ENCODE measurements at places on chromosomes 11 and 22. TPM values are rescaled to one million over a fixed set of nuclear protein-coding genes. Genes with fewer than 3 reads are reported as not detected.
A peak's percentile ranks its signal among the peaks of the same experiment; 100 is the strongest.

The ELFN2 gene
- total RNA-seq, result 0.46 TPM

The SAA1 gene
- total RNA-seq, result not detected

The LDHAL6A gene
- total RNA-seq, result not detected

The SCGB1C1 gene
- not detected for total RNA-seq

The XKR3 gene
- not detected for total RNA-seq

DNA sequence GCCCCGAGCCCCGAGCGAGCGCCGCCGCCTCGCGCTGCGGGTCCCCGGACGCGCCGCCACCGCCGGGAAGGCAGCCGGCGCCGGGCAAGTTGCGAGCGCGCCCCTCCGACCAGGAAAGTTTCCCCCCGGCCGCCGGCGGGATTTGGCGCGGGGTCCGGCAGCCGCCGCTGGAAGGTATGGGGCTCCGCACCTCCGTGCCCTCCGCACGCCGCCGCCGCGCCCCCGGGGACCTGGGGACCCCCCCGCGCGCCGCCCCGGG, 281 bp downstream of the TSPAN18 start:
- DNase-seq, result peak; percentile 73
- H3K4me1 ChIP-seq, result no peaks in the 10 kb centered on the region
- H3K4me3 ChIP-seq, result peak overlapping the region; percentile 80
- H3K27ac ChIP-seq, result peak overlapping the region; percentile 77

DNA sequence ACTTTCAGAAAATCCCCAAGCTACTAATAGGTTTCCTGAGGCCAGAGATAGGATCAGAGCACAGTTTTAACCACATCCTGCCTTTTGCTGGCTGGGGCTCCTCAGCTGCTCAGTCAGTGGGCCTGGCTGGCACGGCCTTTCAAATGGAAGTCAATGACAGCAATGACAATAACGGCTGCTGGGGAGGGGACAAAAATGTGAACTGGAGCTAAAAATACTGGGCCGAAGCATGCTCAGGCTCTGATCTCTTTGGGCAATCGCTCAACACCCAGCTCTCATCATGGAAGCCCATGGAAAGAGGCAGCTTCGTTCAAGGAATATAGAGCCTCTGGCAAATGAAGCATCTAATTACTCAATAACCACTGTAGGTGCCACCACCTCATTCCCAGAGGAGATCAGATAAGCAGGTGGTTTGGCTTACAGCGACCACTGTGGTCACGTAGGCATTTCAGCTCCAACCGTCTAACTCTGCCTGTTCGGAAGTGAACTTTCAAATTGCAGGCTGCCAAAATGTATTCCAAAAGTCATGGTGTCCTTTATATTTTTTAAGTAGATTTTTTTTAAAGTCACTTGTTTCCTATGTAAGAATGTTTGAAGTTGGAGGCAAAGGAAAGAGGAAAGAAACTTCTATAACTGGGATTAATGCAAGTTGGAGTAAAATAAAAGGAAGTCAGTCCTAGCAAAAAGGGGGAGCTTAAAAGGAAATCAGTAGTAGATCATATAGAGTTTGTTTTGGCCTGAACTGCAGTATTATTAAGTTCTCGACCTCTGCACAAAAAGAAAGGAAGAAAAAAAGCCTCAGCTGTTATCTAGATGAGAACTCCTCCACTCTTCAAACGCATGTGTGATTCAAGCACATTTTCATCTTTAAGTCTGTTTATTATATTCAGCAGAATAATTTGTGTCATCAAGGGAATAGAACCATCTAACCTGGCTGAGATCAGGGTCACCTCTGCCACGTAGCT, 14.1 kb downstream of the WT1 start:
- peaks cover 50% of the 10 kb centered on the region for H3K27me3 ChIP-seq
- H3K27ac ChIP-seq, result no peak overlapping the region
- H3K4me3 ChIP-seq, result no peak overlapping the region
- H3K4me1 ChIP-seq, result no peaks in the 10 kb centered on the region
- DNase-seq, result peak; percentile 42
- H3K36me3 ChIP-seq, result no peaks in the 10 kb centered on the region

GRCh38 chr11:23564370-23564769, 704.1 kb upstream of the CCDC179 start:
- no peaks in the 10 kb centered on the region for H3K36me3 ChIP-seq
- H3K27me3 ChIP-seq, result no peaks in the 10 kb centered on the region
- H3K27ac ChIP-seq, result no peak overlapping the region
- H3K4me1 ChIP-seq, result no peaks in the 10 kb centered on the region
- H3K4me3 ChIP-seq, result no peak overlapping the region

DNA sequence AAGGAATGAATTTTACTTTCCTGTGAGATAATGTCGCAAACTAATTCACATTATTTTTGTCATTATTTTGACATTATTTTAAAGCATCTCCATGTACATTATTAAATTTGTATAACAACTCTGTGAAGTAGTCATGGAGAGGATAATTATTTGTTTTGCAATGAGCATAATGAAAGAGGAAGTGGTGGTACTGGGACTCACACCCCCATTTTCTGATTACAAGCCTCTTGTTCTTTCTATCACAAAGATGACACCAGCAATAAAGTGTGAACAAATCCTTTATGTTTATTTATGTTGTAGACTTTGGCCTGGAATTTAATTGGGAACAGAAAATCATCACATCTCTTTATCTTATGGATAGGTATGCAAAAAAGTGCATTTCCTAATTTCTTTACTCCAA, 522.6 kb downstream of the TMEM135 start:
- H3K27ac ChIP-seq, result no peak overlapping the region
- no peaks in the 10 kb centered on the region for H3K4me1 ChIP-seq
- H3K36me3 ChIP-seq, result no peaks in the 10 kb centered on the region
- H3K4me3 ChIP-seq, result no peak overlapping the region

GRCh38 chr22:37904572-37905533, 1.2 kb upstream of the MICALL1 start:
- no peaks in the 10 kb centered on the region for H3K27me3 ChIP-seq
- H3K4me3 ChIP-seq, result no peak overlapping the region
- peak overlapping the region; percentile 63 for H3K27ac ChIP-seq
- H3K36me3 ChIP-seq, result no peaks in the 10 kb centered on the region
- H3K4me1 ChIP-seq, result no peaks in the 10 kb centered on the region

GRCh38 chr11:75456596-75457183, 23.7 kb upstream of the KLHL35 start:
- H3K4me1 ChIP-seq, result peaks cover 2% of the 10 kb centered on the region
- H3K27me3 ChIP-seq, result no peaks in the 10 kb centered on the region
- no peak overlapping the region for H3K4me3 ChIP-seq
- no peaks in the 10 kb centered on the region for H3K36me3 ChIP-seq
- no peak overlapping the region for H3K27ac ChIP-seq

- no peak overlapping the region for H3K27ac ChIP-seq
- H3K27me3 ChIP-seq, result no peaks in the 10 kb centered on the region
- H3K36me3 ChIP-seq, result peaks cover under 1% of the 10 kb centered on the region
- no peak for DNase-seq
- no peaks in the 10 kb centered on the region for H3K4me1 ChIP-seq
Measured at GRCh38 chr22:21816787-21817496, 50.5 kb downstream of the MAPK1 start.

DNA sequence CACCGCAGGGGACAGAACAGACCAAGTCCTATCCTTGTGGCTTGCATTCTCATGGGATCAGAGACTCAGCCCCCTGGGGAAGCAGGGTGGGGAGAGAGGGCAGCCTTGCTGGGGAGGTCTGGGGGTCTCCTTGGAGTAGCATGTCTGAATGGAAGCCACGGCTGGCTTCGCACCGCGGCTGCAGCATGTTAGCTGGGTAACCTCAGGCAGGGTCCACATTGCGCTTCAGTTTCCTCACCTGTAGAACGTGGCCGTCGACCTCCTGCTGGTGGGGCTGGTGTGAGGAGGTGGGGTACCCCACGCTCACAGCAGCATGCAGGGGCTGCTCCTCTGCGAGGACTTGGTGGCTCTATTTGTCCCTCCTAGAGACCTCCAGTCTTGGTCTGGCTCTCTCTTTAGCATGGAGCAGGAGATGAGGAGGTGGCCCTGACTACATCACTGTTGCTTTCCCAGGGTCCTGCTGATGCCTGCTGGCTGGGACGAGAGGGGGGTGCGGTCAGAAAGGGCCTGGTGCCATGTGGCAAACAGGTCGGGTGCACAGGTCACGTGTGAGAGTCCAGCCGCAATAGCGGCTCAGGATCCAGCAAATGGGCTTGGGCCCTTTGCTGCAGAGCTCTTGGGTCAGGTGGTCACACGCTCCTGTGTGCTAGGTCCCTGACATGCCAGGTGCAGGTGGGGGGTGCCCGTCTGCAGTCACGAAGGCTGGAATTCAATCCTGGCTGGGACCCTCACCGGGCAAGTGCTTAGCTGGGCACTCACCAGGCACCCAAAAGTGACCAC, 35.4 kb upstream of the SMIM38 start:
- no peak overlapping the region for H3K4me3 ChIP-seq
- DNase-seq, result no peak
- H3K27me3 ChIP-seq, result no peaks in the 10 kb centered on the region

DNA sequence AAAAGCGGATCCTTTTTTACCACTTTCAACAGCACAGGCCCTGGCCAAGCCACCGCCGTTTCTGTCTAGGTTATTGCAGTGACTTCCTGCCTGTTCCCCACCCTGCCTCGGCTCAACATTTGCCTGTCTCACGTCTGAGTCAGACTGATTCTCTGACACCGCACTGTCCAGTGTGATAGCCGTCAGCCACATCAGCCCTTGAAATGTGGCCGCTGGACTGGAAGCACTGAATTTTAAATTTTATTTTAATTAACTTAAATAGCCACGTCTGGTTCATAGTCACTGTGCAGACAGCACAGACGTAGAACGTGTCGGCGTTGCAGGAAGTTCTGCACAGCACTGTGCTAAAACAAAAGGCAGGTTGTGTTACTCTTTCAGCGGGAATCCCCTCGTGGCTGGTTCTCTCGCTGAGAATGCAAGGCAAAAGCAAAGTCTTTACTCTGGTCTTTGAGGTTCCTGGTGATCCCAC, 56.3 kb upstream of the ADSL start:
- no peak for DNase-seq
- peak overlapping the region; percentile 61 for H3K27ac ChIP-seq
- no peak overlapping the region for H3K4me3 ChIP-seq
